MM.1S (cell line): ENCODE measurements at places on chromosomes 1 and 21.

DNA sequence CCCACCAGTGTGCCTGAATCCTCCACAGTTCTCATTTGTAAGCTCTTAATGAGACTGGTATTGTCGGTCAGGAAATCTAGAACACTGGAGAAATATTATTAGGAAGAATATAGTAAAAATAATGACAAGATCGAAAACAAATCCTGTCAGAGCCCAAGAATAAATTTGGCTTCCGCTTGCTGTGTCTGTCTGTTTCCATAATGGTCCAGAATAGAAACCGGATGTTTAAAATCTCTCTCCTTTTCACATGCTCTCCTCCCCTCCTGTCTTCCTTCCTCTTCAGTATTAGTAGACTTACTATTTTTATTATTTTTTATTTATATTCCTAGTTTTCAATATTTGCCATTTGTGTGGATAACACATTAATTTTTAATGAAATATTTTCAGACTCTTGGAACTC lies 187.7 kb downstream of the SDCCAG8 start:
- H3K4me1 ChIP-seq, result peaks cover 7% of the 10 kb centered on the region
- DNase-seq, result no peak
- H3K36me3 ChIP-seq, result no peaks in the 10 kb centered on the region

- peaks cover 4% of the 10 kb centered on the region; the same call in 1 of the 2 replicates for H3K4me1 ChIP-seq
- DNase-seq, result no peak
- no peaks in the 10 kb centered on the region for H3K36me3 ChIP-seq
- no peak overlapping the region for H3K27ac ChIP-seq
- no peaks in the 10 kb centered on the region for H3K27me3 ChIP-seq
These were observed 1242.0 kb downstream of the AMY1C start for GRCh38 chr1:104991702-104992101.

DNA sequence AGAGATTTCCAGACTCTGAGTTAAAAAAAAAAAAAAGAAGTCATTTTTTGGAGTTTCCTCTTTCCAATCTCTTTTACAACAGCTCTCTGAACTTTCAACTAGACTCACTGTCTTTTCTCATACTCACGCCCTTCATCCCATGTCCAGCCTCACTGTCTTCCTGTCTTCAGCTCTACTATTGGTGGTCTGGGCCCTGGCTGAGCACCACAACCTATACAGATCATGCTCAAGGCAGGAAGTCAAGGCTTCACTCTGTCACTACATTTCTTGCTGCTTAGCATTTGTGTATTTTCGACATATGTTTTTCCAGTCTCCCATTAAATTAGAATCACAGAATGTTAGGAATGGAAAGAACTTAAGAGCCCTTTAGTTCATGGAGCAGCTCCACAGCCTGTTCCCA lies 106.4 kb upstream of the PPP2R5A start:
- DNase-seq, result no peak
- no peaks in the 10 kb centered on the region for H3K4me1 ChIP-seq
- no peak overlapping the region for H3K27ac ChIP-seq
- H3K4me3 ChIP-seq, result no peak overlapping the region
- H3K36me3 ChIP-seq, result no peaks in the 10 kb centered on the region

DNA sequence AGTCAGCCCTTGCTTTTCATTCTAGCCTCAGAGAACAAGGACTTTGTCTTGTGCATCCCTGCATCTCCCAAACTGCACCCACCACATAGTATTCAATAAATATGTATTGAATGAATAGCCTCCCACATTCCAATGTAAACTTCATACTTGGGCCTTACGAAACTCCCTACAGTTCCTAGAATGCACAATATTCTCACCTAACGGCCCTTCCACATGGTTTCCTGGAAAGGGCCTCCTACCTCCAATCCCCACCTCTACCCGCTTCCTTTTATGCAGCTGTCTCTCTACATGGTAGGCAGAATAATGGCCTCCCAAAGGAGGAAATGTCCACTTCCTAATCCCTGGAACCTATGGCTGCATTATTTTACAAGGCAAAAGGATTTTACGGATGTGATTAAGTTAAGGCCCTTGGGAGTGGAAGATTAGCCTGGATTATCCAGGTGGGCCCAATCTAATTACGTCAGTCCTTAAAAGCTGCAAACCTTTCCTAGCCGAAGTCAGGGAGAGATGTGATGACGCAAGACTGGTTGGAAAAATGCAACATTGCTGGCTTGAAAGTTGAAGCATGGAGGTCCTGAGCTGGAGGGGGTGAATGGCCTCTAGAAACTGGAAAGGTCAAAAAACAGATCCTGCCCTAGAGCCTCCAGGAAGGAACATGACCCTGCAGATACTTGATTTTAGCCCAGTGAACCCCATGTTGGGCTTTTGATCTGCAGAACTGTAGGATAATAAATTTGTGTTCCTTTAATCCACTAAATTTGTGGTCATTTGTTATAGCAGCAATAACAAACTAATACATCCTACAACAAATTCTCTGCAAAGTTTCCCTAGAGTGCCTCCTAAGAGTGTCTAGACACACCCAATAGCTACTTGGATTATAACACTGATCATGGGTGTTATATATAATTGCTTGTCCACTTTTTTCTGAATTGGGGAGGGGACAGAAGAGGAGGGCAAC lies 5.2 kb upstream of the PIK3C2B start:
- H3K4me3 ChIP-seq, result no peak overlapping the region
- no peaks in the 10 kb centered on the region for H3K36me3 ChIP-seq
- H3K27me3 ChIP-seq, result no peaks in the 10 kb centered on the region
- H3K27ac ChIP-seq, result no peak overlapping the region
- DNase-seq, result no peak

DNA sequence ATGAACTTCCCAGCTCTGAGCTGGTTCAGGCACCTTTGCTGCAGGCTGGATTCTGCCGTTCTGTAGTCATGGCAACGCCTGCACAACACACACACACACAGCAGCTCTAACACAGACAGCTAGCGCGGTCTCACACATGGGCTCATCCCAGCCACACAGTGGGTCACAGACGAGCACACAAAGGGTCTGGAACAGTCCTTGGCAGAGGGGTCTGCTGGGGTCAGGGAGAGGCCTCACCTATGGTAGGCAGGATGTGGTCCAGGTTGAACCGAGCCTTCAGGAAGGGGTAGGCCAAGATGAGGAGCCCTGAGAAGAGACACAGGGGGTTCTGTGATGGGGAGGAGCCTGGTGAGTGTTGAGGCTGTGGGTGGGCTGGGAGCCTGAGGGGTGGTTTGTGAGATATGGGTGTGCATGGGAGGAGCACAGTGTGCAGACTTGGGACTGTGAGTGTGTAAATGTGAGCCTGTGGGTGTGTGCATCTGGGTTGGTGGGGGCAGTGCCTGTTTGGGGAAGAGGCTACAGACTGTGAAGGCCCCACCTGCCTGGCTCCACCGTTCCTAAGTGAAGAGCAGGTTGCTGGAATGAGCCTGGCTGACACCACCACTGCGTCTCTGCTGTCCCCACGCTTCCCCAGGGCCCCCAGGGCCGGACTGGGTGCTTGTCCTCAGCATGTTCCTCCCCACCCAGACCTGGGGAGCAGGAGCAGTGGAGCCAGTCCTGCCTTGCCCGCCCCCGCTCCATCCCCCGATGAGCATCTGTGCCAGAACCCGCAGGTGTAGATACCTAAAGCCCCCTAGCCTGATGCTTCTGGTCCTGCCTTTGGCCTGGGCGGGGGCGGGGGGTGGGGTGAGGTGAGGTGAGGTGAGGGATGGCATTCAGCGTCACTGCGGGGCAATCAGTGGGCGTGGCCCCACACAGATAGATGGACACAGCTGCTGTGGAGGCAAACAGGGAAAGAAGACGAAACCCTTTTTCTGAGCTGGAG lies 1.5 kb downstream of the KNCN start:
- H3K27me3 ChIP-seq, result peaks cover 8% of the 10 kb centered on the region
- no peak overlapping the region for H3K27ac ChIP-seq
- no peak for DNase-seq
- H3K4me3 ChIP-seq, result no peak overlapping the region

DNA sequence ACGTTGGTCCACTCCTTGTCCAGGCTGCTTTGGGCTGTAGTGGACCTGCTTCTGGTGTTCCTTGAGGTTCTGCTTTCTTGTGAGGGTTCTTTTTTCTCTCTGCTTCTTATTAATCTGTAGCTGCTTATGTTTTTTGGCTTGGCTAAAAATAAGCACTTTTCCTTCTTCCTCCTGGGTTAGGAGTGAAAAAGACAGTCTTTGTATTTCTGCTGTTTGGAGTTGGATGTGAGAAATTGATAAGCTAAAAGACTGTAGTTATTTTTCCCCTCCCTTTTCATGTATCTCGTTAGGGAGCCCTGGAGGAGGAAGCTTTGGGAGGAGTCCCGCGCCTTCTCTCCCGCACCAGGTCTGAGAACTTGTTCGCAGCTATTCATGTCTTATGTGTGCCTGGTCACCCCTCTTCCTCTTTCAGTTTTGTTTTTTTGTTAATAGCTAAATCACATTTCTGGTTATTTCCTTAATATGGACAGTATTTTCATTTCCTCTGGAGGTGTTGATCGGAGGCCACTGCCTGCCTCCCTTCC lies 79.0 kb downstream of the GALNT2 start:
- H3K36me3 ChIP-seq, result no peaks in the 10 kb centered on the region
- peak overlapping the region; percentile 49 for H3K4me3 ChIP-seq
- peak overlapping the region; percentile 81 for H3K27ac ChIP-seq
- DNase-seq, result peak; percentile 66
- H3K4me1 ChIP-seq, result peaks cover 68% of the 10 kb centered on the region
- no peaks in the 10 kb centered on the region for H3K27me3 ChIP-seq

DNA sequence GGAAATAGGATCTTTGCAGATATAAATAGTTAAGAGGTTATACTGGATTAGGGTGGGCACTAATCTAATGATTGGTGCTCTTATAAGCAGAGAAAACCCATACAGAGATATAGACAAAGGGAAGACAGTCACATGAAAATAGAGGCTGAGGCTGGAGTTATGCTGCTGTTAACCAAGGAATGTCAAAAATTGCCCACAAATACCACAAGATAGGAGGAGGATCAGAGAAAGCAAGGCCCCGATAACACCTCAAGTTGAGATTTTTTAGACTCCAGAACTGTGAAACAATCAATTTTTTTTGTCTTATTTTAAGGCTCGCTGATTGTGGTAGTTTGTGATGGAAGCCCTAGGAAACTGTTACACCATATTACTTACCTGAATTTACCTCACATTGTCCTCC lies 513.2 kb downstream of the COL11A1 start:
- no peaks in the 10 kb centered on the region for H3K36me3 ChIP-seq
- H3K4me1 ChIP-seq, result no peaks in the 10 kb centered on the region
- no peak for DNase-seq
- H3K27me3 ChIP-seq, result no peaks in the 10 kb centered on the region

DNA sequence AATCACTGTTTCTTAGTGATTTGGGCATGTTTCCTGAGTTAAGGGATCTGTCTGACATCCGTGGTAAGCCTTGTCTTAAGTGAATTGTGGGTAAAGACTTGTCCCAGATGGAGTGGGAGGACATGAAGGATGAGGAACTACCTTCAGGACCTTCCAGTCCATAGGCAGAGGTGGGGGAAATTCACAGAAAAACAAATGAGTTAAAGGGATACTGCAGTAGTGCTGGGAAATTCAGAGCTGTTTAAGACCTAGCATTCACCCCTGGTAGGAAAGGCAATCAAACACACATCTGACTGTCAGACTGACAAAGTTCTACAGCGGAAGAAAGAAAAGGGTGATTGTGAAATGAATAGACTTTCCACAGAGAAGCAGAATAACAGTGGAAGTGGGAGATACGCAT lies 3.0 kb downstream of the GNAT2 start:
- no peak overlapping the region for H3K27ac ChIP-seq
- H3K36me3 ChIP-seq, result no peaks in the 10 kb centered on the region
- H3K4me3 ChIP-seq, result no peak overlapping the region
- no peak for DNase-seq
- H3K27me3 ChIP-seq, result no peaks in the 10 kb centered on the region
- H3K4me1 ChIP-seq, result peaks cover 7% of the 10 kb centered on the region

DNA sequence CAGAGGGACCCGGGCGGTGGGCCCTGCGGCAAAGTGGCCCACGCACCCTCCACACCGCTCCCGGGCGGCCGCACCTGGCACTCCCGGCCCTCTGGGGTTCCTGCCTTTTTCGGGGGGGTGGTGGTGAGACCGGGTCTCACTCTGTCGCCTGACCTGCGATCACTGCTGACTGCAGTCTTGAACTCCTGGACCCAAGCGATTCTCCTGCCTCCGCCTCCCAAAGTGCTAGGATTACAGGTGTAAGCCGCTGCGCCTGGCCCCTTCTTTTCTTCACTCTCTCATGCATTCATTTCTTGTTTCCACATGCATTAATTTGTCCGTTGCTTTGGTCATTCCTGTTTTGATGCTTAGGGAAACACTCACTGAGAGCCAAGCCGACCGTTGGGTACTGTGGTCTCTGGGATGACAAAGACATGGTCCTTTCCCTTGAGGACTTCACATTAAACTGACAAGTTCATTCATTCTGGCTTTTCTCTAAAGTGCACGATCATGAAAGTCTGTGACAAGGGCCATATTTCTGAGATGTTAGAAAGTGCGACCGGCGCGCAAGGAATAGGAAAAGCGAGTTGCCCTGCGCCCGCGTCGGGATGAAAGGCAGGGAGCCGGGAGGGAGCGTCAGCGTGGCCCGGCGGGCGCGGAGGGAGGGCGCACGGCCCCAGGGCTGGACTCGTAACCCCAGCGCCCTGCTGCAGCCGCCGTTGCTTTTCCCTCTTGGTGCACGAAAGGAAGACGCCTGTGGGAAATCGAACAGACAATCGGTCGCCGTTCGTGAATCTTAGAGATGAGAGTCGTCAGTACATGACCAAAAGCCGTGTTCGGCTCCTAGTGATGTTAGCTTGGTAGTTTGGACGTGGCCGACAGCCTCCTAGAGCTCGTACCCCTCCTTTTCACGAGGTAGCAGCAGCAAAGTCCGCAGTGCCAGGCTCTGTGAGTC lies 1.0 kb upstream of the MCOLN2 start:
- H3K27ac ChIP-seq, result no peak overlapping the region
- peak overlapping the region; percentile 43; the same call in 1 of the 2 replicates for H3K4me3 ChIP-seq
- DNase-seq, result no peak
- peaks cover 14% of the 10 kb centered on the region for H3K27me3 ChIP-seq
- no peaks in the 10 kb centered on the region for H3K36me3 ChIP-seq
- H3K4me1 ChIP-seq, result no peaks in the 10 kb centered on the region

- H3K36me3 ChIP-seq, result no peaks in the 10 kb centered on the region
- no peaks in the 10 kb centered on the region for H3K27me3 ChIP-seq
- no peak overlapping the region for H3K4me3 ChIP-seq
- H3K27ac ChIP-seq, result no peak overlapping the region
These were observed 60.9 kb upstream of the LAX1 start for GRCh38 chr1:203704120-203704519.

- H3K4me3 ChIP-seq, result no peak overlapping the region
- no peaks in the 10 kb centered on the region for H3K27me3 ChIP-seq
- H3K4me1 ChIP-seq, result no peaks in the 10 kb centered on the region
- H3K27ac ChIP-seq, result peak overlapping the region; percentile 26; the same call in 1 of the 2 replicates
- no peaks in the 10 kb centered on the region for H3K36me3 ChIP-seq
These were observed 965.4 kb upstream of the TMPRSS15 start for GRCh38 chr21:19368944-19369343.

DNA sequence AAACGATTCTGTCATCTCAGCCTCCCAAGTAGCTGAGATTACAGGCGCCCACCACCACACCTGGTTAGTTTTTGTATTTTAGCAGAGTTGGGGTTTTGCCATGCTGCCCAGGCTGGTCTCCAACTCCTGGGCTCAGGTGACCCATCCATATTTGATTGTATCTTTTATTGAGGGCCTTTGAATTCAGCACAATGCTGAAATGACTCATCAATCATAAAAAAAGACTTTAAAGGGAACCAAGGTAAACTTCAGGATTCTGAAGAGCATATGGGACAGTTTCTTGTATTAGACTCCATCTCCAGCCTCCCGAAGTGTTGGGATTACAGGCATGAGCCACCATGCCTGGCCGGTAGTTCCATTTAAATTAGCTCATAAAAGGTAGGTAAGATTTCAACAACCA lies 232.2 kb downstream of the SETD4 start:
- H3K27me3 ChIP-seq, result no peaks in the 10 kb centered on the region
- no peak for DNase-seq
- H3K36me3 ChIP-seq, result no peaks in the 10 kb centered on the region
- H3K4me1 ChIP-seq, result no peaks in the 10 kb centered on the region
